Right ventricle myocardium inferior (tissue), 1 donor: ENCODE measurements at places on chromosomes 12 and 14. TPM values are rescaled to one million over a fixed set of nuclear protein-coding genes. Genes with fewer than 3 reads are reported as not detected.

HOXC11 gene
- total RNA-seq: not detected

ATP2B1 gene
- 12.6 TPM for total RNA-seq

MLEC gene
- total RNA-seq: 128 TPM

AQP2 gene
- total RNA-seq: not detected

C12orf60 gene
- 2.0 TPM for total RNA-seq

CDH24 gene
- total RNA-seq: 2.5 TPM

SLCO1A2 gene
- not detected for total RNA-seq

P2RX7 gene
- total RNA-seq: 2.0 TPM

PALS1 gene
- 14.7 TPM for total RNA-seq

AJUBA gene
- 13.1 TPM for total RNA-seq

- no peak for DNase-seq
These were observed 16.1 kb upstream of the VDR start for GRCh38 chr12:47920913-47921312.

- DNase-seq: peak; percentile 75
These were observed 6.2 kb downstream of the CMKLR1 start for GRCh38 chr12:108332791-108333382.

GRCh38 chr12:95224202-95225170, 6.9 kb downstream of the VEZT start:
- DNase-seq: no peak

DNA sequence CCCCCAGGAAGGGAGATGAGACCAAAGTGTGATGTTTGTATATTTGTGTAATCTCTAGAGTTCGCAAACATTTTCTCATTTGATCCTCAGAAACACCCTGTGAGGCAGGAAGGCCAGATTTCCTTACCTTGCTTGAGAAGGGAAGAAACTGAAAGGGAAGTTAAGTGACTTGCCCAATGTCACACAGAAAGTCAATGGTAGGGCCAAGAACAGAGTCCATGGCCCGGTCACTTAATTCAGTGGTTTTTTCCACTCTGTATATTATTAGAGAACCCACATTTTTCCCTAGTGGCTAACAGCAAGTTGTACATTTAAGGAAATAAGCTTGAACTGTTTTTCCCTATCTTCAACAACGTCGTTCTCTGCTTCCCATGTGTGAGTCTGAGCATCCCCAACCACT, 25.6 kb upstream of the CHPT1 start:
- DNase-seq: no peak

DNA sequence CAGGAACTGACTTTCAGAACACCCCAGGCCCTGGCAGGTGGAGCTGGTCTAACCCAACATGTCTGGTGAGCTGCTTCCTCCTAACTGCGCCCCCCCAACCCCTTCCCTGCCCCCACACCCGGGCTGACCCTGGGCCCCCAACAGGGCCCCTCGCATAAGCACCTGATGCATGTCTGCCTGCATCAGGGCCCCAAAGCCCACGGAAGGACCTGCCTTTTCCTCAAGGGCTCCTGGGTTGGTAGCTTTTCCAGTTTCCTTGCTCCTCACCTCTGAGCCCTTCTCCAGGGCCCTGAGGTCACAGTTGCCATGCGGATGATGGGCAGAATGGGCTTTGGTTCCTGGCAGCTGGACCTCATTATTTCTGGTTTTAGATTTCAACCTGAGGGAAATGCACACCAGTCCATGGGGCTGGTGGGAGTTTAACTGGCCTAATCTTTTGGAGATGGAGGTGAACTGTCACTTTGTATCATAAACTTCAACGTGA, 18.5 kb downstream of the TESC start:
- no peak for DNase-seq

- DNase-seq: no peak
These were observed 6.7 kb downstream of the RPH3A start for GRCh38 chr12:112798048-112798760.

- DNase-seq: no peak
These were observed 23.0 kb upstream of the PRKAB1 start for GRCh38 chr12:119644930-119645329.

DNA sequence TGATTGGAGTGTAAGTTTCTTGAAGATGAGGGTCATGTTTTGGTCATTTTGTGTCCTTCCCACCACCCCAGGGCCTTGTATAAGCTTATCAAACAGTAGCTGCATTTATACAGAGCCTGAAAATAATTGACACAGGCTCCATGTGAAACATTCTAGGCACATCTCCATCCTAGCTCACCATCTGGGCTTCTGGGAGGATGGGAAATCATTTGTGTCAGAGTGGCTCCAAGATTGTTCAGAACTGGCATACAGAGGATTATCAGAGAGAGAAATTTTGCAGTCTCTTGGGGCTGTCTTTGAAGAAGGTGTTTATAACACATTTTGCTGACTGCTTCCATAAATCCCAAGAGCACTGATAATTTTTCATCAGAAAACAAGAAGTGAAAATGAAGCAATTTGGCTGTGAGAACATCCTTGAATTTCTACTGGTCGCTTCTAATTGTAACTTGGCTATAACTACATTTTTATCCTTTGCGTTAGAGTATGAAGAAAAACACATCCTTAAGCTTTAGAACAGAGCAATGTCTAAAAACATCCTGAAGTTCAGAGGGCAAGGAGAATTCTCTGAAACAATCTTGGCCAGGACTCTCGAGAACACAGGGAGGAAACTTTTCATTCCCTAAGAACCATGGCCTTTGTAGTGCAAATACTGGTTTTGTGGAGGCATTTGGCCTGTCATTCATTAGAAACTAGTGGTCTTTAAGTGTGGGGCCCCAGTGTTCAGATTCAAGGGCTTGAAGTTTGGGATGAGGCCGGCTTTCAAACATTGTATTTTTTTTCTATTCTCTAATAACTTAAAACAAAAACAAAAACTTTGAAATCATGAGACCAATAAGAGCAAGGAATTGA, 151.1 kb downstream of the DACT1 start:
- no peak for DNase-seq

DNA sequence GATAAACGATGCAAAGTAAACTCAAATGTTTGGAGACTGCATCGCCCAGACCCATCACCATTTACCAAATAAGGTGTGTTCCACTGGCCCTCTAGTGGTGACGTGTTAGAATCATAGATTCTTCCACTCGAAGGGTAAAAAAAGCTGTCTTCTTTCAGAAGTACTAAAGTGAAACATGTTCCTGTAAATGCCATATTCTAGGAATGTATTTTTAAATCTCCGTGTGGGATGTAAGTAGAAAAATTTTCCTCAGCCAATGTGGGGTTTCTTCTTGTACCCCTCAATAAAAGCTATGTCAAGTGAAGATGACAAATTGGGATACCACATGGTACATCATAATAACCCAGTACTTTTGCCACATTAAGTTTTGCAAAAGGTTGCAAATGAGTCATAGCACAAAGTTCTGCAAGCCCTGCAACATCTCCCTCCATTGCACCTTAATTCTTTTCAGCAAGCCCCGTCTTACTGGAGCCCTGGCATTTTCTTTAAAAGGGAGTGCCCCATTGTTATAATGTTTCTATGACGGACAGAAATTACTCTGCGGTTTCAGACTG, 100.8 kb downstream of the CCER1 start:
- DNase-seq: no peak

DNA sequence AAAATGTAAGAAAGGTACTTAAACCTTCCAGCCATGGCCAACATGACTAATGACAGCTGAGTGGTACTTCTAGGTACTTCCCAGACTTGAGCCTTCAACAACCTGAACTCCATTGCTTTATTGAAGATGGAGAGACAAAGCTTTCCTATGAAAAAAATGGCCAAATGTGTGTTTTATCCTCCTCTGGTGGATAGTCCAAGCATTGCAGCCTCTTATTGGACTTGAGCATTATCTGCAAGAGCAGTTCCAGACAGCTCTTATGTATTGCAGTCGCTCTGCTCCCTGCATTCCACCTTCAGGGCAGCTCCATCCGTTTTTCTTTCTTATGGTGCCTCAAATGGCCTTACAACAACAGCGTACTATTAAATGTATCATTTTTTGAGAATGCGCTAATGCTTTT, 588.2 kb downstream of the NRXN3 start:
- no peak for DNase-seq

- no peak for DNase-seq
These were observed 1276.4 kb downstream of the SLC16A7 start for GRCh38 chr12:60872219-60872618.

GRCh38 chr14:104036212-104036611, 49.3 kb upstream of the ASPG start:
- DNase-seq: no peak

- DNase-seq: no peak
These were observed 8.6 kb upstream of the PLXNC1 start for GRCh38 chr12:94139816-94140215.

GRCh38 chr14:43135877-43136411, 1371.1 kb downstream of the FSCB start:
- peak; percentile 49 for DNase-seq

- no peak for DNase-seq
These were observed 78.2 kb upstream of the OSBPL8 start for GRCh38 chr12:76637807-76638206.

- DNase-seq: peak; percentile 83
These were observed 5.0 kb upstream of the BAZ2A start for GRCh38 chr12:56634837-56635791.

DNA sequence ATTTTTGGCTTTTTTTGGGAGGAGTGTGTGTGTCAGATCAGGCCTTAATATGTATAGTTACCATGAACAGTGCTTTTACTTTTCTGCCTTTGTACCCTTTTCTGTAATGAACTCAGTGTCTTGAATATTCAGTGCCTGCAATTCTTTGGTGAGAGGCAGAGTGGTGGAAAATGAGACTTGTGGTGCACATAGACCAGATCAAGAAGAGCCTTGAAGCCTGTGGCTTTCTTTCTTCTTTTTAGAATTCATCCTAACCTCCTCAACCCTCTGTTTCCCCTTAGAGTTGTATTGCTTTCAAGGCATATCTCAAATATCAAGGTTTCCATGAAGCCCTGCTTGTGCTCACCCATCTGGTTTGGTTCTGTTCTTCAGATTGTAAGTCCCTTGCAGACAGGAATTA, 2.6 kb downstream of the YLPM1 start:
- no peak for DNase-seq

DNA sequence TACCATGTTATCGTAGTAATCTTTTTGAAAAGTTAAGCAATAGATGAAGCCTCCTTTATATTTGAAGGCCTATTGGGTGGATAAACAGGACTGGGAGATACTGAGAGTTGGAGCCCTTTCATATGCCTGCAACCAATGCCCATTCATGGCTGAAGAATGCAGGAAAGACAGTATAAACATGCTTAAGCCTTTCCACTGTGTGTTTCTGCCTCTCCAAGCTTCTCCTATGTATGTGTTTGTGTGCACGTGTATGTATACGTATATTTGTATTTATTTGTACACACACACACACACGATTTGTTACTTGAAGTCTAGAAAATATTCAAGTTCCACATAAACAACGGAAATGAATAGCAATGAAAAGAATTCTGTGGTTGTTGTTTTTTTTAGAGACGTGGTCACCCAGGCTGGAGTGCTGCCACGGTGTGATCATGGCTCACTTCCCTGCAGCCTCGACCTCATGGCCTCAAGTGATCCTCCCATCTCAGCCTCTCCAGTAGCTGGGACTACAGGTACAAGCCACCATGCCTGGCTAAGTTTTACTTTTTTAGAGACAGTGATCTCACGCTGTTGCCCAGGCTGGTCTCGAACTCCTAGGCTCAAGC, 1453.5 kb downstream of the AACS start:
- DNase-seq: no peak

DNA sequence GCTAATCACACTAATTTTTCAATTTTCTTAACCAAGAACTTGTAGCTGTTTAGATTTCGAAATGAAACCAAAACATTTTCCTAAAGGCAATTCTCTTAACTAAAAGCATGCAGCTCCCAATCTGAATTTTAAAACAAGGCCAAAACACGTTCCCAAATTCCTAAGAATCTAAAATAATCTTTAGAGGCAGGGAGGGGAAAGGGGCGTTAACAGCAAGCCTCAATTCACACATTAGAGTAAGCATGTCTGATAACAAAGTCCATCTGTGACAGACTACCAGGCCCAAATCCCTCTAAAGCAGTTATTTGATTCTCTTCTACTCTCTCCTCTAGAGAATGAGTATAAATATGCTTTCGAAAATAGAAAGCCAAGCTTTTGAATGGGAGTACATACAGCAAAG, 754 bp downstream of the ATG14 start:
- DNase-seq: no peak

DNA sequence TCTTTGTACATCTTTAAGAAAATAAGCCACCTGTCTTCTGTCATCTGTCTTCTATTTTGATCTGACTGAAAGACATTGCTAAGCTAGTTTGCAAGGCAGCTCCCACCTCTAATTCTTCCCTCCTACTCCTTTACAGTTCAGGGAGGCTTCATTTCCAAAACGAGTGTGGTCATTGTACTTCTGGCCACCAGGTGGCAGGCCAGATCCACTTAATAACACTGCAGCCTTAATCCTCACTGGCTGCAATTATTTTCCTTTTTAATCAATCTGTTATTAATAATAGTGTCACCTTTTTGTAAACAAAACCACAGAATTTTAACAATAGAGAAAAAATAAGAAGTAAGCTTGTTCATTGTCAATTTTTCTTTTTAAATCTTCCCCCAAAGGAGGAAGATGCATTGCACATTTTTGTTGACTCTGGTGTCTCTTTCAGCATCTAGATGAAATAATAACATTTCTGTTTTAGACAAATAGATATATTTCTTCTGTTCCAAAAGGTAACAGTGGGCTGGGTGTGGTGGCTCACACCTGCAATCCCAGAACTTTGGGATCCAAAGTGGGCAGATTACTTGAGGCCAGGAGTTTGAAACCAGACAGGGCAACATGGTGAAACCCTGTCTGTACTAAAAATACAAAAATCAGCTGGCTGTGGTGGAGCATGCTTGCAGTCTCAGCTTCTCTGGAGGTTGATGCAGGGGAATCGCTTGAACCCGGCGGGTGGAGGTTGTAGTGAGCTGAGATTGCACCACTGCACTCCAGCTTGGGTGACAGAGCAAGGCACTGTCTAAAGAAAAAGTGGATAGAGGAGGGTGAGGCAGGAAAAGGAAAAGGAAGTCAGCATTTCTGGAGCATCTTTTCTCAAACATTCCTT, 23.3 kb downstream of the GABARAPL1 start:
- DNase-seq: peak; percentile 69

GRCh38 chr12:77591959-77592743, 238.5 kb upstream of the NAV3 start:
- no peak for DNase-seq

- no peak for DNase-seq
These were observed 359.9 kb downstream of the AEBP2 start for GRCh38 chr12:19799216-19799615.

DNA sequence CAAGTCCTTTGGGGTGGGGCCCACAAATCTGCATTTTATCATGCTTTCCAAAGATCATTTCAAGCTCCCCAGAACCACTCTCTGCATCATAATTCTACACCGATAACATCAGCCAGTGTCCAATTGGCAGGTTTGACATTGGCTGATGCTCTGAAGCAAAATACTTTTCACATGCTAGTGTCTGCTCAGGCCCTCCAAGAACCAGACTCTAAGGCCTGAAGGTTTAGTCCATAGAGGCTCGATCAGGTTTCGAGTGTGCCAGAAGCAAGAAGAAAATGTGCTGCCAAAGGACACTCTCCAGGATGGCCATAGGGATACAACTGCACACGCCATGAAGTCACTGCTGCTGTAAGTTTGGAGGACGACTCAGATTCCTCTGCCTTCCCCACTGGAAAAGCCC, 280.3 kb downstream of the KSR2 start:
- DNase-seq: no peak

- DNase-seq: no peak
These were observed 17.9 kb upstream of the BATF start for GRCh38 chr14:75504411-75504810.
